T-helper 2 cell treated with Interferon-gamma antibody and Interleukin-4, amounts not matched to agents 5 μg/mL and 100 μg/mL, for 36 hours (primary cell): ENCODE measurements at places on chromosomes 13 and 19.
A peak's percentile ranks its signal among the peaks of the same experiment; 100 is the strongest.

DNA sequence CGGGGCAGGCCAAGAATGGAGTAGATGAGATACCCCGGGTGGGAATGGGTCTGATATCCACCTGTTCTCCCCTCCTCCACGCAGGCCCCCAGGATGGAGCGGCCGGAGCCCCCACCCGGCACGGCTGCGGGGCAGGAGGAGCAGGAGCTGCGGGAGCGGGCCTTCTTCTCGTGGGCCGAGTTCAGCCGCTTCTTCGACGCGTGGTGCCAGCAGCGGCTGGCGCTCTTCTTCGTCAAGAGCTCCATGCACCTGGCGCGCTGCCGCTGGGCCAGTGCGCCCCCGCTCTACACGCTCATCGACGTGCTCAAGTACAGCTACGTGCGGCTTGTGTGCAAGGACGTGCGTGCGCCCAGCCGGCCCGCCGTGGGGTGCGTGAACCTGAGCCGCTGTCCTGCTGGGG lies 1.2 kb downstream of the ZSWIM9 start:
- no peak overlapping the region for H3K27ac ChIP-seq
- peaks cover 26% of the 10 kb centered on the region for H3K36me3 ChIP-seq
- no peaks in the 10 kb centered on the region for H3K27me3 ChIP-seq
- peak overlapping the region; percentile 99 for H3K4me3 ChIP-seq
- peaks cover 32% of the 10 kb centered on the region for H3K4me1 ChIP-seq
- DNase-seq, result no peak

DNA sequence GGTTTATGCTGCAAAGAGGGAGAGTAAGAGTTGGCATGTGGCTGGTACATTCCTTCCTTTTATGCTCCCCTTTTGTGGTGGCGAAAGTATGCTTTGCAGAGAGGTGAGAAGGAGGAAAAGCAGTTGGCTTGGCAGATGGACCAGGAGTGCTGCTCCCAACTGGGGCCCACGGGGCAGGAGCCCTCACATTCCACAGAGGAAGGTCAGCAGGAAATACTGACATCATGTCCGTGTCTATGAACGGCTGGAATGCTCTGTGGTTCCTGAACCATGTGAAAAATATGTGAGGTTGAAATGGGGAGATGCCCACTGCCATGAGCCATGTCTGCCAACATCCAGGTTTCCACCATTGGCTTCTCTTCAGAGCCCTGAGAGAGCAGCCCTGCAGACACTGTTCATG lies 33.3 kb upstream of the GAS6 start:
- H3K36me3 ChIP-seq, result no peaks in the 10 kb centered on the region
- no peaks in the 10 kb centered on the region for H3K4me1 ChIP-seq
- H3K27ac ChIP-seq, result no peak overlapping the region
- DNase-seq, result peak; percentile 1
- H3K27me3 ChIP-seq, result peaks cover 27% of the 10 kb centered on the region

GRCh38 chr19:46058778-46059177 lies 18.0 kb upstream of the IGFL4 start:
- DNase-seq, result no peak
- no peak overlapping the region for H3K4me3 ChIP-seq
- no peak overlapping the region for H3K27ac ChIP-seq

- no peak for DNase-seq
- peaks cover 21% of the 10 kb centered on the region for H3K36me3 ChIP-seq
- H3K4me3 ChIP-seq, result no peak overlapping the region
- H3K27me3 ChIP-seq, result peaks cover 18% of the 10 kb centered on the region
- H3K27ac ChIP-seq, result no peak overlapping the region
Measured at GRCh38 chr19:19276851-19277250, 3.8 kb upstream of the TM6SF2 start.

- peak overlapping the region; percentile 81 for H3K27ac ChIP-seq
- peaks cover 2% of the 10 kb centered on the region for H3K36me3 ChIP-seq
- H3K4me1 ChIP-seq, result peaks cover 21% of the 10 kb centered on the region
- DNase-seq, result no peak
- H3K4me3 ChIP-seq, result peak overlapping the region; percentile 89
- peaks cover 2% of the 10 kb centered on the region for H3K27me3 ChIP-seq
Measured at GRCh38 chr13:49584771-49585182, 581 bp downstream of the RCBTB1 start.

- peak; percentile 75 for DNase-seq
- H3K27ac ChIP-seq, result peak within 1 kb of the TSS; percentile 85
- peaks cover 40% of the 10 kb centered on the region for H3K27me3 ChIP-seq
- peak within 1 kb of the TSS; percentile 95 for H3K4me3 ChIP-seq
Measured at GRCh38 chr19:6590827-6591319, at the start of gene CD70. CD70 (minus strand) TSS chr19:6591150; CDS start chr19:6591002, 148 bp downstream.

DNA sequence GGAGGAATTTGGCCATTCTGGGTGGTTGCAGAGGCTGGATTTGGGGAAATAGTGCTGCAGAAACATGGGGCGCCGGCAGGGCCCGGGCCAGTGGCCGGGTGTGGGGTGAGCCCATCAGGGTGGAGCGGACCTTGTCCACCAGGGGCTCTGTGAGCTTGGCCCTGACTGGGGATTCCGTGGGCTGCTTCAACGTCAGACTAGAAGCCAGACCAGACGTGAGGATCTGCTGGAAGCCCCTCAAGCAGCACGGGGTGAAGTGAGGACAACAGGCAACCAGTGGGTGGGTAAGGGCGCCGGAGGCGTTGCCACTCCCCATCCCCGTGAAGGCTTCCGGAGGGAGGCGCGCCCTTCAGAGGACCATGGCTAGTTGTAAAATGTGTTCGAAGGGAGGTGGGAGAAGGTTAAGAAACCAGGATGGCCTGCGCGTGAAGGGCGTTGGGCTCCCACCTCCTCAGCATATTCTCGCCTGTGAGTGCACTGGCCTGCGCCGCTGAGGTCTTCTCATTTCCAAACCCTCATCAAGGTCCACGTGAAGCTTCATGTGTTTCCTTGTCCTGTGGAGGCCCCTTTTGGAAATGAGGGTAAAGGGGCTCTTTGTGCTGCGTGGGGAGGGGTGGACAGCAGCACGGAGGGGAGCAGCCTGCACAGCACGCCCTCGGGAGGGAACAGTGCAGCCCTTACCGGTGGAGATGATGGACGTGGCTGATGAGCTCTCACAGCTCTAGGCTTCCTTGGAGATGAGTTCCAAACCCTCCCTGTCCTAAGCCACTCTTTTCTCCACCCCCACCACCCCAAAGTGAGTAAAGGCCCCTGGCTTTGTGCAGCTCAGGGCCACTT lies 8.3 kb downstream of the TEX29 start:
- no peak for DNase-seq
- H3K27me3 ChIP-seq, result peaks cover 3% of the 10 kb centered on the region
- H3K36me3 ChIP-seq, result no peaks in the 10 kb centered on the region
- no peak overlapping the region for H3K4me3 ChIP-seq
- no peak overlapping the region for H3K27ac ChIP-seq

- H3K27ac ChIP-seq, result no peak overlapping the region
- H3K36me3 ChIP-seq, result peaks cover 28% of the 10 kb centered on the region
- no peak overlapping the region for H3K4me3 ChIP-seq
- DNase-seq, result no peak
Measured at GRCh38 chr13:111314852-111315251, 5.6 kb upstream of the TEX29 start.

- peak overlapping the region; percentile 100 for H3K4me3 ChIP-seq
- peak; percentile 55 for DNase-seq
- peaks cover 66% of the 10 kb centered on the region for H3K36me3 ChIP-seq
Measured at GRCh38 chr19:21022996-21023395, 2.5 kb downstream of the ZNF430 start.

GRCh38 chr19:4267101-4267900 lies 11.8 kb upstream of the SHD start:
- H3K4me1 ChIP-seq, result peaks cover 6% of the 10 kb centered on the region
- no peak overlapping the region for H3K4me3 ChIP-seq
- peak; percentile 33 for DNase-seq
- H3K27me3 ChIP-seq, result no peaks in the 10 kb centered on the region
- peaks cover 37% of the 10 kb centered on the region for H3K36me3 ChIP-seq

GRCh38 chr19:44698492-44699201 lies at the start of gene CEACAM16:
CEACAM16 (plus strand) TSS chr19:44699151; CDS start chr19:44701457, 2,306 bp downstream.
- DNase-seq, result no peak
- no peak within 1 kb of the TSS for H3K4me3 ChIP-seq
- H3K27ac ChIP-seq, result no peak within 1 kb of the TSS

DNA sequence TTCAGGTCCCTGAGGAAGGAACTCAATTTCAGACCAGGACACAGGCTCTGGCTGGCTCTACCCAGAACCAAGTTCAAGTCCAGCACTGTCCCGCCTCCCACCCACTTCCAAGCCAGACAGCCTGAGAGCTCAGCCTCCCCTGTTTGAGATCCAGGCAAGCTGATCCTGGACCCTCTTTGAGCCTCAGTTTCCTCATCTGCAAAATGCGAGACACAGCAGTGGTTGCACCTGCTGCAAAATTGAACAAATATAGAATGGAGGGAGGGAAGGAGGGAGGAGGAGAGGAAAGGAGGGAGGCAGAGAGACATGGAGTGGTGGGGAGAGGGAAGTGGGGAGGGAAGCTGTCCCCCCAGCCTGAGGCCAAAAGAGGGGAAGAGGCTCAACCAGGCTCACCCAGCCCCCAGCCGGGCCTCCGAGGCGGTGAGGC lies 751 bp downstream of the TMEM221 start:
- no peaks in the 10 kb centered on the region for H3K36me3 ChIP-seq
- DNase-seq, result no peak
- peaks cover 10% of the 10 kb centered on the region for H3K4me1 ChIP-seq
- peaks cover 17% of the 10 kb centered on the region for H3K27me3 ChIP-seq

DNA sequence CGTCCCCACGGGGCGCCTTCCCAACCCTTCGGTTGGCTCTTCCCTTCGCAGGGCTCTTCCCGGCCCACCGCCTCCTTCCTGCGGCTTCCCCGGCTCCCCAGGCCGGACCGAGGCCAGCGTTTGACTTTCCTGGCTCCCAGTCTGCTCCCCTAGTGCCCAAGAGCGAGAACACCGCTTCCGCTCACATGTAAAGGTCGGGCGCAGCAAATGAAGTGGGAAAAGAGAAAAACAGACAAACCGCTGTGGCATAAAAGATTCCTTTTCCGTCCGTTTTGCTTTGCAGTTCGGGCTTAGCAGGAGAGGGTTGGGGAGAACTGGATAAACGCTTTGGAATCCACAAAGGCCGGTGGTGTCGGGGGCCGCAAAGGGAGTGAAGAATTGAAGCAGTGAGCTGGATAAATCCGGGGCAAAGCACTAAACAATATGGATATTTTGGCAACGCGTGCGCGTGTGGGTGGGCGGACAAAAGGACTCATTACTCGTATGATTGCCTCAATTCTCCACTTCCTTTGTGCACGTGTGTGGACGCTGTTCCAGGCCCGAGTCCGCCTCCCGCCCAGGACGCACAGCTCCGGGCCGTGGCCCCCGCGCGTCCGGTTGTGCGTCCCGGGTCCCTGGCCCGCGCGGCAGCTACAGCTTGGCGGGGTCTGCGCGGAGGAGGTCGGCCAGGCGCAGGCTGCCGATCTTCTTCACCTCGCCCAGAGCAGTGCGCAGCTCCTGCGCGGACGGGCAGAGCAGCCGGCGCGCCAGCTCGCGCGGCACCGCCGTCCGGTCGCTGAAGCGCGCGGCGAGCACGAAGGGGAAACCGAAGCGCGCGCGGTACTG lies 8.6 kb upstream of the CDX2 start:
- peak overlapping the region; percentile 74 for H3K27ac ChIP-seq
- H3K4me3 ChIP-seq, result no peak overlapping the region
- H3K36me3 ChIP-seq, result no peaks in the 10 kb centered on the region
- no peak for DNase-seq
- H3K27me3 ChIP-seq, result peaks cover 87% of the 10 kb centered on the region

DNA sequence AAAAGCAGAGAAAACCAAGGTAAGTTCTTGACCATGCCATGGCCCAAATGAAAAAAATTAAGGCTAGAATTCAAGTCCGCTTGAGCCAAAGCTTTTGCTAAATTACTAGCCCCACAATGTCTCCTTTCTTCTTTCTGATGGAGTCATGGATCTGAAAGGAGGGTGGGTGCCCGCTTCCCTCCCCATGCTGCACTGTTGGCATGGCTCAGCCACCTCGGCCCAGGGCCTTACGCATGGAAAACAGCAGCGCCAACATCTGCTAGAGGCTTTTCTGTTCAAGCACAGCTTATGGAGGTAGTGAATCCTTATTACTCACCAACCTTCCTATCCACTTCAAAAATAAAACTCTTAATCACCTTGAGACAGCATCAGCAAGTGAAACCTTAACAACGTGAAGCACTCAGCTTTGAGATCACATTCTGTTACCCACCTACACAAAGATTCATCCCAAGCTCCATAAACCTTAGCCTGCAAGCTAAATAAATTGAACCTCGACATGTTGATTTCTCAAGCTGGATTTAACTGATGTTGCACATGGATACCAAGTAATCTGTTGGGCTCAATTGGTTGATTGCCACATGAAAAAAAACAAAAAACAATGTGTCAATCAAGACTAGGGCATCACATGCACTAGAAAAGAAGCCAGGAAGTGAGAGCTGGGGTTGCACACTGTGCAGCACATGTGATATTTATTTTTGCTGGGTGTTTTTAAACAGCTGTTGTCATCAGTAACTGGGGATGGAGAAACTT lies 43.4 kb downstream of the TPT1 start:
- no peaks in the 10 kb centered on the region for H3K27me3 ChIP-seq
- peaks cover 3% of the 10 kb centered on the region for H3K36me3 ChIP-seq

- no peak overlapping the region for H3K27ac ChIP-seq
- peaks cover 8% of the 10 kb centered on the region for H3K27me3 ChIP-seq
- peak overlapping the region; percentile 52 for H3K4me3 ChIP-seq
- H3K4me1 ChIP-seq, result peaks cover 40% of the 10 kb centered on the region
- DNase-seq, result no peak
- peaks cover 10% of the 10 kb centered on the region for H3K36me3 ChIP-seq
Measured at GRCh38 chr13:73622381-73622780, 511.8 kb downstream of the KLF12 start.

DNA sequence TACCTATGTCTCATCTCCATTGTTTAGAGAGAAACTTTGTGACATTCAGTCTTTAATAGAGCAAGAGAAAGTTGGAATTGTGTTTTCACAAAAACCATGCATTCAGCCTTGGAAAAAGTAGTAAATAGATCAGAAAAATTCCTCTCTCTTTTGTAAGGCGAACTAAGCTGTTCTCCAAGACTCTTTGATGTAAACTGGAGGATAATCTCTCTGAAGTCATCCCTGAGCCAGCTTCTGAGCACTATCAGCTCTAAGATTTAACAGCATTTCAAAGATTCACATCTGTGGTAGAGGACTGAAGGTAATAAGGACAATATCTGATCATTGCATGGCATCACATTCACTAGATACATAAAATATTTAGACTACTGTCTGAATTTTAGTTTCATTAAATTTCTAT lies 904.6 kb upstream of the ATXN8OS start:
- H3K27ac ChIP-seq, result no peak overlapping the region
- H3K4me1 ChIP-seq, result no peaks in the 10 kb centered on the region
- no peaks in the 10 kb centered on the region for H3K36me3 ChIP-seq
- H3K27me3 ChIP-seq, result no peaks in the 10 kb centered on the region
- no peak overlapping the region for H3K4me3 ChIP-seq
- no peak for DNase-seq

GRCh38 chr13:43785650-43786471 lies 911 bp downstream of the ENOX1 start:
- no peak overlapping the region for H3K27ac ChIP-seq
- peaks cover 45% of the 10 kb centered on the region for H3K27me3 ChIP-seq
- peaks cover 2% of the 10 kb centered on the region for H3K4me1 ChIP-seq
- peak overlapping the region; percentile 74 for H3K4me3 ChIP-seq
